T-helper 22 cell (primary cell): ENCODE measurements at places on chromosomes 7 and 10.

GRCh38 chr7:70758646-70759045 is 373.3 kb upstream of the GALNT17 start:
- DNase-seq: no peak

GRCh38 chr7:15963206-15963605 is 276.7 kb upstream of the MEOX2 start:
- no peak for DNase-seq

- no peak for DNase-seq
These were observed 44.3 kb upstream of the PDCD4 start for GRCh38 chr10:110827410-110827809.

DNA sequence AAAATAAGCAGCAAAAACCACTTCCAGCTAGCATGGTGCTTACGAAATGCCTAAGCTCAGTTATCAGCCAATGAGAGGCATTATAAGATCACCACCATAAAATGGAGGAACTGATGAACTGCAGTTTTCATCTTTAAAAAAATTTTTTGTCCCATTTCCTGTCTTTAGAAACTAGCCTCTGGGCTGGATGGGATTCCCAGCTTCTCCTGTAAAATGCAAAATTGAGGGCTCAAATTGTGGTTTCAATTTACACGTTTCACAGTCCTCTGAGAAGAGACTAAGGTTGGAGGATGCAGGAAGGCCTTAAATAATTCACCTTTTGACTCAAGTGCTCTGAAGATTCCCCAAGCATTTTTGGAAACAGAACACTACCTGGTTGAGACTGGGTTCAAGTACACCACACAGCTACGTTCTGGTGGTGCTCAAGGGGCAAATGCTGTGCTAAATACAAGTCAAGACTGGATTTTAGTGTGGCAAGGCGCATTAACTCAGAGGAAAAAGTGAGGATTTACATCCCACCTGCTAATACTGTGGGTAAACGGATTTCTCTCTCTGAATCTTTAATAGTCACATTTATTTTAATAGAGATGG is 951 bp downstream of the ZNF25 start:
- DNase-seq: no peak

GRCh38 chr10:114556236-114557122 is 101.6 kb downstream of the ABLIM1 start:
- no peak for DNase-seq

DNA sequence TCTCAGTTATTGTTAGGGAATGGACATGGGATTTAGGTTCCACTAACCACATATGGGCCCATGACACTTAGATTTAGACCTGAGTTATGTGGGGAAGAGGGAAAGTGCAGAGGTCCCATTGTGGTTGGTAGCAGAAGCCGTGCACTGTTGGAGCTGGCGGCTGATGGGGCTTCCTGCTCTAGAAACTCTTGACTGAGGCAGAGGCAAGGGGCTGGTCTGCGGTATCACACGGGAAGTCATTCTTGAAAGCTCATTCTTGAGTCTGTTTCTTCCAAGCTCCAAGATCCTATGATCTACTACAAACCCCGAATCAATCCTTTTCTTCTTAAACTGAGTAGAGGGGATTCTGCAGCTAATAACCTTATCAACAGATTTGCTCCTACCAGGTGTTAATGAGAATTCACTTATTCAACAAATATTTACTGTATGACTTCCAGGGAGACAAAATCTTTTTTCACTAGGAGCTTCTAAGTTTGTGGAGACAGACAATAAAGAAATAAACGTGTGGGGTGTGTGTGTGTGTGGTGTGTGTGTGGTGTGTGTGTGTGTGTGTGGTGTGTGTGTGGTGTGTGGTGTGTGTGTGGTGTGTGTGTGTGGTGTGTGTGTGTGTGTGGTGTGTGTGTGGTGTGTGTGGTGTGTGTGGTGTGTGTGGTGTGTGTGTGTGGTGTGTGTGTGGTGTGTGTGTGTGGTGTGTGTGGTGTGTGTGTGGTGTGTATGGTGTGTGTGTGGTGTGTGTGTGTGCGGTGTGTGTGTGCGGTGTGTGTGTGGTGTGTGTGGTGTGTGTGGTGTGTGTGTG is 57.1 kb downstream of the AOC1 start:
- peak; percentile 6 for DNase-seq

GRCh38 chr7:98902523-98902922 is 24.2 kb downstream of the TRRAP start:
- DNase-seq: no peak

DNA sequence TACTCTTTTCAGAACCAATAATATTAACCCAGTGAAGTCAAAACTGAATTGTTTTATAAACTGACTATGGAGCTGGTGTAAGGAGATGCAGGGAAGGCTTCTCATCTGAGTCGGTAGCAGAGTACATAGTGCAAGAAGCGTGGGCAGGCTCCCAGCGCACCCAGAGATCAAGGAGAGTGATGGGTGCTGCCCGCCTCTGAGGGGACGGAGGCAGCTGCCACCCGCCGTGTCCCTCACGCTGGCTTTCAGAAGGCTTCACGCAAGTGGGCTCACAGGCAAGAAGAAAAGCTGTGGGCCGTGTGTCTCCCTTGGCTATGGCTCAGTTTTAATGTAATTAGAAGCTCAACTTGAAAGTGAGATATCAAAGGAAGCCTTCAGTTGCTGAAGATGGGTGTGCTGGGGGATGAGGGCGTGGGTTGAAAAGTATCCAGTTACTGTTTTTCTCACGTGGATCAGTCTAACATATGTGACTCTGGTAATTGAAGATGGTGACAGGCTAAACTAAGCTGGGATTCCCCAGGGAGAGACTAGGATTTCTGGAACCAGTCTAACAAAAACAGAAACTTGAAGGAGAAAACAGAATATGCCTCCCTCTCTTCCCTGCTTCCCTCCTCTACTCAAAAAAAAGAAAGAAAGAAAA is 159.9 kb downstream of the MGMT start:
- no peak for DNase-seq

DNA sequence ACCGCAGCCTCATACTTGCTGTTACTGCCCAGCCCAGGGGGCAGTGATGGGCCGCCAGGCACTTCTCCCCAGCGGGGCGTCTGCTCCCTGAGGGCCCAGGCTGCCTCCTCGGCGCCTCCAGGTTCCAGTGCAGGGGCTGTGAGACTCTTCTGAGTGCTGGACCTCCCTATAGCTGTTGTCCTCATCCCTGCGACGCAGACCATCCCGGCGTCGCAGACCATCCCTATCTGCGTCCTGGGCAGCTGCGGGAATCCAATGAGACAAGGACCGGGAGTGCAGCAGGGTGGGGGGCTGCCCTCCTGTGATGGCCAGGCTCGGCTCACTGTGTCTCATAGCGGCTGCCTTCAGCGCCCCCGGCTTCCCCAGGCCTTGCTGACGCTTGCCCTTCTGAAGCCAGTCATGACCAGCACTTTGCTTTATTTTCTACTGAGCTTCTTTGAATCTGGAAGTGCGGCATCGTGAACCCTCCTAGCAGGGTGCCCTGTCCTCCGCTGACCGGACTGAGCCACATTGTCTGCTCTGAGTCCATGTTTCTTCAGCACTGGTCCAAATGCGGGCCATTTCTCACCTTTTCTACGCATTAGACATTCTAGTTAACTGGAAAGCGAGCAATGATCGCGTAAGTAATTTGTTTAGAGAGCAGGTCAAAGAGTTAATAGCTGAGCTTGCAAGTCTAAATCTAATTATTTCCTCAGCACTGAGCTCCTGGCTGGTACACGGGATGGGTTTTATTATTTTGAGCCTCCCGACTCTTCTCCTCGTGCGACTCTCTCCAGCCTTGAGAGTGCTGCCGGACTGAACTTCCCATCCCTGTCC is 339.5 kb downstream of the WDR37 start:
- no peak for DNase-seq

- DNase-seq: no peak
These were observed 290.1 kb upstream of the COBL start for GRCh38 chr7:51606601-51607154.

- no peak for DNase-seq
These were observed 54.1 kb upstream of the PDCD4 start for GRCh38 chr10:110817614-110818013.

GRCh38 chr10:107160866-107161265 is 3.6 kb downstream of the SORCS1 start:
- no peak for DNase-seq

DNA sequence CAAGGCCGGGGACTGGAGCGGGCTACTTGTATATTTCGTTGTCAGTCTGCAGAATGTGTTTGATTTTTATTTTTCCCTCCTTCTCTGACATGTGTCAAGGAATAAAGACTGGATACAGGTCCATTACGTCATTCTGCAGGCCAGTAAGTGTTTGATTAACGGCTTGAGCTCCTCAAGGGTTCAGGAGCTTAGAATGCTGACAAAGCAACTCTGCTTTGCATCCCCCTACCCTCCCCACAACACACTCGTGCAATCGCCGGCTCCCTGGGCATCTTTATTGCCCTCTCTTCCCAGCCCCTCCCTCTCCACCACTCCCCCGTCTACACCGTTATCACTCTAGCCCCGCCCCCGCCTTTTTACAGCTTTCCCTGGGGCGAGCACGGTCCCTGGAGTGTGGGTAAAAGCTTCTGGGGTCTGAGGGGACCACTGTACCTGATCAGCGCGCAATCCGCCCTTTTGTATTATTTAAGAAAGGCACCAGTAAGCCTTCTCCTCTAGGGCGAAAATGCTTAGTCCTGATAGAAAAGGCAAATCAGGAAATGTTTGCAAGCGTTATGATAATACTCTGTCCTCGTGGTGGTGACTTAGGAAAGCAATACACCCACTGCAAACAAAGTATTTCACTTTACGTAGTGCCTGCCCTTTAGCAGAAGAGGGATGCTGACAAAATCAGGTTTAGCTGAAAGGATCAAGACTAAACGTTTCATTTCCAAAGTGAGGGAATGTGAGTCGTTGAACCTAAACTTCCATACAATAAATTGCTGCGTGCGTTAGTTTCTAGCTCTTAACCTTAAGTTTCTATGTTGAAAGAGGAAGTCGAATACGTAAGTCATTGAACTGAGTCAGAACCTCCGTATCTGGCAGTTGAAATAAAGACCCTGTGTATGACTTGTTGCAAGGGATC is 1.4 kb upstream of the CREB5 start:
- DNase-seq: no peak

DNA sequence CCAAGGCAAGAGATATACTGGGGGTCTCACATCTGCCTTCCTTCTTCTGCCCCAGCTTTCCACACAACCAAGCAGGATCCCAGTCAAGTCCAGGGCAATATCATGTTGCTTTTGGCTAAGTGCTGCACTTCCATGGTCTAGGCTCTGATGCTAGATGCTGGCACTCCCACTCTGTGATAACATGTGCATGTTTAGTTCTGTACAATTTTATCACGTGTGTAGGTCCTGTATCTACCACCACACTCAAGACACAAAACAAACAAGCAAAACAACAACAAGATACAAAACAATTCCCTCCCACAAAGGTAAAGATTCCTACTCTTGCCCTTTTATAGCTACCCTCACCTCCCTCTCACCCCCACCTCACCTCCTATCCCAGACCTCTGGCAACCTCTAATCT is 105.6 kb upstream of the HABP2 start:
- DNase-seq: no peak

GRCh38 chr7:110827287-110827855 is 263.6 kb upstream of the LRRN3 start:
- DNase-seq: no peak

GRCh38 chr10:7359954-7360353 is 50.9 kb downstream of the SFMBT2 start:
- DNase-seq: no peak

DNA sequence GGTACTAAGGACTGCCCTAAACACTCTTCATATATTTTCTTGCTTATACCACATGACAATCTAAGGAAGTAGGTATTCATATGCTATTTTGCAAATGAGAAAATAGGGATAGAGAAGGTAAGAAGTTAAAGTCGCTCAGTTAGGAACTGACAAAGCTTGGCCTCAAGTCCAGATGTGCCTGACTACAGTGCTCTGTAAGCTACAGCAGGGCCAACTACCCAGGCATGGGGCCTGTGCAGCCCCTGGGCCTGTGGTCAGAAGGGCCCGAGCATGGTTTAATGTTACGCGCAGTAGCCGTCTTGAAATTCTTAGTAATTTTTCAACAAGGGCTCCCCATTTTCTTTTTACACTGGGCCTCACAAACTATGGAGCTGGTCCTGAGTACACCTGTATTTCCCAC is 146.2 kb downstream of the GLI3 start:
- no peak for DNase-seq

- DNase-seq: no peak
These were observed 6.9 kb downstream of the MMD2 start for GRCh38 chr7:4951903-4952636.

- no peak for DNase-seq
These were observed 21.1 kb upstream of the PCBD1 start for GRCh38 chr10:70909326-70909935.

GRCh38 chr10:60186315-60187071 is 203.2 kb downstream of the ANK3 start:
- no peak for DNase-seq

DNA sequence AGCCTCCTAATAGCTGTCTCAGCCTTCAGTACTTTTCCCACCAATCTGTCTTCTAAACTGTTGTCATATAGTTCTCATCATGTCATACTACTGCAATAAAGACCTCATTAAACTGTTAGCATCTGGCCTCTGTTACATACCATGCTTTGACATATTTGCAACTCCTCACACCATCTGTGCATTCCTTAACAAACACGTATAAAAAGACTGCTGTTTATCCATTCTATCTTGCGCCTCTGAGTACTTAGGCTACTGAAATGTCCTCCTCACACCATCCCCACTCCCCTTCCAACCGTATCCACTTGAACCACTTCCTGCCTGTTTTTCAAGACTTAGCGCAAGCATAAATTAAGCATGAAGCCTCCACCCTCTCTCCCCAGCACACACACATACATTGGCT is 41.6 kb downstream of the SLC16A9 start:
- no peak for DNase-seq

DNA sequence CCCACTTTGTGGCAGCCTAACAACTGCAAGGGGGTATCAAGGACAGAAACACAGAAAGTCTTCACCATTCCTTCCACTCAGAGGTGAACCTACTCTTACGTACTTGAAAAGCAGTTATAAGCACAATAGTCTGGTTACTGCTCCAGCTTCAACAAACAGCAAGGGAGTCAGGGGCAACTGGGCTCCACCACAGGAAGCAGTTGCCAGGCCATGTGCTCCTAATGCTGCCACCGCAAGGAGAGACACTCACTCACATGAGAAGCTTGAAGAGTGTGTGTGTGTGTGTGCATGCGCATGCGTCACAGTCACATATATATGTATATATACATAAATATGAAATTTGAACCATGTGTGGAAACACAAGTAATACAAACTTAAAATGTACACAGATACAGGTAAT is 65.5 kb downstream of the GRB10 start:
- no peak for DNase-seq

DNA sequence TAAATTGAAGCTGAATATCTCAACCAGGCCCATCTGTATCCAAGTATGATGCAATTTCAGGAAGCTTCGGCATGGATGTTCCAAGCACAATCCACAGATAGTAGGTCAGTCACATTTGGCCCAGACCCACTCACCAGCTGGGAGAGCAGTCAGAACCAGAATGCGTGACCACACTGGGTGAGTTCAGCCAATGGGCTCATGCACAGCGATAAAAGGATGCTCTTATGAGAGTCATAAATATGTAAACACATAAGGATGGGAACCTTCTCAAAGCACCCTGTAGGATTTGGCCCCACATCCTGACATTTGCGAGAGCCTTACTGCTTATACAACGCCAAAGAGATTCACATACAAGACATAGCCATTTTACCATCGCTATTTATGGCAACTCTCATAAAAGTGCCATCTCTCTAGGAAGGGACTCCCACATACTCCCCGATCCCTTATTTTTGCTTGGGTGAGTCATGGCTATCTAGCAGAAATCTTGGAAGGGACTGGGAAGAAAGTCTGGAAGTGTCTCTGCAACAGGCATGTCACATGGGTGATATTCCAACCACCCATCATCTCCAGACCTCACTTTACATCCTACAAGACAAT is 3.0 kb downstream of the AFAP1L2 start:
- DNase-seq: no peak

GRCh38 chr10:45410807-45411606 is 37.0 kb downstream of the ALOX5 start:
- DNase-seq: no peak
